MV-4-11 (cell line): ENCODE measurements at places on chromosomes 5 and 9.

DNA sequence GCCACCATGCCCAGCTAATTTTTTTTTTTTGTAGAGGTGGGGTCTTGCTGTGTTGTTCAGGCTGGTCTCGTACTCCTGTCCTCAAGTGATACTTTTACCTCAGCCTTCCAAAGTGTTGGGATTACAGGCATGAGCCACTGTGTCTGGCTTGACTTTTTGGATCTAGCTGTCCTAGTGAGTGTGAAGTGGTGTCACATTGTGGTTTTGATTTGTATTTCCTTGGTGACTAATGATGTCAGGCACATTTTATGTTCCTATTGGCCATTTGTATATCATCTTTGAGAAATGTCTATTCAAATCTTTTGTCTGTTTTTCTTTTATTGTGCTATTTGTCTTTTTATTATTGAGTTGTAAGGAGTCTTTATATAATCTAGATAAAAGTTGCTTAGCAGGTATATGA, 53.5 kb upstream of the MCCC2 start:
- DNase-seq, result peak; percentile 31

DNA sequence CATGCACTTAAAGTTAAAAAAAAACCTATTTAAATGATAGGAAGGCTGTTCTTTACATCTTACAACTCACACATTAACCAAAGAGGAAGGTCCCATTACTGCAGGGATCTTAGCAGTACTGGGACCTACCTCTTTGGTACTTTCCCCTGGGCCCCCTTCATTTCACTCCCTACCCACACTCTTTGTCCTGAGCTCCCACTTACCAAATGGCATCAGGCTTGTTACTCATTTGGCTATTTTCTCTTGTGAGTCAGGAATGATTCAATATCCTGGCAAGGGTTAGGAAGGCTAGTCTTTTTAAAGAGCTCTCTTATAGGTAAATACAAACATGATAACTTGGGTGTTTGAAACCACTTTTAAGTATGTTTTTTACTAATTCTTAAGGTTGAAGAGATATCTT, 117.4 kb upstream of the ELL2 start:
- no peak for DNase-seq

DNA sequence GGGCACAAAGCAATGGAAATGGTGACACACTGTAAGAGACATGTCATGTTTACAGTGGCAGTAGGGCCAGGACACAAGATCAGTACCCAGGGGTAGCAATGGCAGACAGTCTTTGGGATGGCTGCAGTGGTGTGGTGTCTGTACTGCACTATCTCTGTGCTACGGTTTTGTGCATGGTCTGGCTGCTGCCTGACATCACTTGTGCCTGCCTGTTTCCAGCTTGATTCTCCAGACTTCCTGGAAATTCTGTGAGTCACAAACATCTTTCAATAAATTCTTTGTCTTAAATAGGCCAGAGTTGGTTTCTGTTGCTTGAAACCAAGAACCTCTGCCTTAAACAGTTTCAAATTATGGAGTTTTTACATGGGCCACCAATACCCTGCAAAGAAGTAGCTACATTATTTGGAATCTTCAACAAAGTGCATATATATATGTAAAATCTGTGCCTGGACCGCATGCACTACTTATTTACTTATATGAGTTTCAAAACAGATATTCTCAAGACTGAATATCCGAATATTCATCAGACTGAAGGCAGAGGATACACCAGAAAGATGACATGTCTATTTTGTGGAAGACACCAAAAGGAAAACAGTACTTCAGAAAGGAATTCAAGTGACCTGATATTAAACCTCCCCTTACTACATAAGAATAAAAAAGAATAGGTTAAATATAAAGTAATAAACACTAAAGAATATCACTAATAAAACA, 188.1 kb downstream of the RFX3 start:
- DNase-seq, result peak; percentile 2

DNA sequence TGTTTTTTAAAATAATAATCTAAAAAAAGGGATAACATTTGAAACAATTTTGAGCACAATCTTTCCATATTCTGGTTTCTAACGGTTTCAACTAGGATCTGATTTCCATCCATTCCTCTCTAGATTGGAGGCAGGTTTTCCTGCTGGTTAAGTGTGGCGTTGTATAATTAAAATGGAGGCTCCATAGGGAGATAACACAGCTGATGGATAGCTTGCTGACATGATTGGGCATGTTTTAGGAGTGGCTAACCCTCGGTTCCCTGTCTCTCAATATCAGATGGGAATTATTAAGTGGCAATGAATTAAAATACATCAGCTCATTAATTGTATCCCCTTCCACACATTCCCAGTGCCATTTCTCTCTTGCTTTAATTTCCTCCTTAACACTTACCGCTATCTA, 209.0 kb downstream of the ALDH1A1 start:
- DNase-seq, result no peak

GRCh38 chr9:128420651-128421481, at the start of gene CERCAM:
Gene CERCAM, plus strand, starts transcription at chr9:128420857. Its CDS starts 21 bp downstream, at chr9:128420878.
- DNase-seq, result peak; percentile 35

- peak; percentile 66 for DNase-seq
Measured at GRCh38 chr9:36903541-36904435, 130.3 kb downstream of the PAX5 start.

DNA sequence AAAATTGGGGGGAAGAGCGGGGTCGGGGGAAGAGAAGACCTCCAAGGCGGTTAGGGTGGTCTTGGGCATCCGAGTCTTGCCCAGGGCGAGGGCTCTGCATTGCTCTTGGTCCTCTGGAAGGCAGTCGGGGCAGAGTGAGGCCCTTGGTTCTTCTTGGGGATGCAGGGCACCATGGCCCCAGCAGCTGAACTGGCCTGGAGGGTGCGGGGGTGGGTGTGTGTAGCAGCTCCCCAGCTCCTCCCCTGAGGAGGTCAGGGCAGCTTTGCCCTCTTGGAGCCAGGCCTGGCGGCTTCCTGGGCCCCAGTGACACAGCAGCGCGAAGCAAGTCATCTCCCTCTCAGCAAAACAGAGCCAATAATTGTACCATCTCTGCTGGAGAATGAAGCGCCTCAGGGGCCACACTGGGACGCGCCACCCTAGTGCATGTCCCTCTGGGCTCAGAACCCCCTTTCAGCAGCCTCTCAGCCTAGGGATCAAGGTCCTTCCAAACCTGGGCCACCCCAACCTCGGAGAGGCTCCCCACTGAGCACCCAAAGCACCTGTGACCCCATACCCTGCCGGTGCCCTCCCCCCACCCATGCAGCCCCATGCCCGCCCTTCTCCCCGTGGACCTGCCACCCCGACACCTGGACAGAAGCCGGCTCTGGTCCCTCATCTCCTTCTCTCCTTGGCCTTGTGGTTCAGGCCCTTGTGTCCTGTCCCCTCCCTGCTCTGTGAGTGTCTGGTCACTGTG, 10.4 kb upstream of the RXRA start:
- peak; percentile 44 for DNase-seq

GRCh38 chr5:39732166-39732565, 307.4 kb upstream of the DAB2 start:
- DNase-seq, result no peak

- DNase-seq, result no peak
Measured at GRCh38 chr5:128077526-128077925, 6.0 kb upstream of the SLC12A2 start.

GRCh38 chr5:69011910-69012309, 81.9 kb upstream of the SLC30A5 start:
- DNase-seq, result no peak

GRCh38 chr9:95218773-95219172, 98.7 kb downstream of the FANCC start:
- no peak for DNase-seq

GRCh38 chr5:140591747-140592372, 27.2 kb downstream of the SLC35A4 start:
- DNase-seq, result peak; percentile 86

DNA sequence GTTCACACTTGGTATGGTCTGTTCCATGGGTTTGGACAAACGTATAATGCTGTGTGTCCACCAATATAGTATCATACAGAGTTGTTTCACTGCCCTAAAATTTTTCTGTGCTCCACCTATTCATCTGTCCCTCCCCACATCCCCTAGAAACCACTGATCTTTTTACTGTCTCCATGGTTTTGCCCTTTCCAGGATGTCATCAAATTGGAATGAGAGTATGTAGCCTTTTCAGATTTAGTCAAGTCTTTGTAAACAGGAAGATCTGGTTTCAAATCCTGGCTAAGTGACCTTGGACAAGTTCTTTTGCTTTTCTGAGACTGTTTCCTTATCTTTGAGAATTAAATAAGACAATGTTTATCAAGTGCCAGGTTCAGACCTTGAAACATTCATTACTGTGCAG, 13.2 kb upstream of the LVRN start:
- DNase-seq, result no peak

DNA sequence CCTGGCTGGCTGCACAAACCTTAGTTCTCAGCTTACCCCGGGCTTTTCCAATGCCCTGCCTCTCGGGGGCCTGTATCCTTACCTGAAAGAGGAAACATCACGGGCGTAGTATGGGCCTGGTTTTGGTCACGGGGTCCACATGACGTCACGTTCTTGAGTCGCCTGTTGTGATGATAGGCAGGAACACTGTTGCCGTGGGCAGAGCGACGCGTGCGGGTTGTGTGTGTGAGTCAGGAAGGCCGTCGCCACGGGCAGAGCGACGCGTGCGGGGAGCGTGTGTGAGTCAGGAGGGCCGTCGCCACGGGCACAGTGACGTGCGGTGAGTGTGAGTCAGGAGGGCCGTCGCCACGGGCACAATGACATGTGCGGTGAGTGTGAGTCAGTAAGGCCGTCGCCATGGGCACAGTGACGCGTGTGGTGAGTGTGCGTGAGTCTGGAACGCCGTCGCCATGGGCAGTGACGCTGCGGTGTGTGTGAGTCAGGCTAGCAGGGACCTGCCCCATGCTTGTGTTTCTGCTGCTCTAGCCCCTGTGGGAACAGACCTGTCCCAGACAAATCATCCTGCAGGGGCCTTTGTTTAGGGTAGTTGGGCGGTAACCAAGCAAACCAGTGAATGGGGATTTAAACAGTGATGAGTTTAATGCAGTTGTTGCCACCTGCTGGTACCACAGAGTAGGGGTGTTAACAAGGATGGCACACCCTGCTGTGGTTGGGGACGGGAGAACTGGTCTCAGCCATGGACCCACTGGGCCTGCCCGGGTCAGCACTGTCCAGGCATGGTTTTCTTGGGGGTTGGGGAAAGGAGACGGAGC, 19.8 kb downstream of the TRIP13 start:
- DNase-seq, result peak; percentile 39

DNA sequence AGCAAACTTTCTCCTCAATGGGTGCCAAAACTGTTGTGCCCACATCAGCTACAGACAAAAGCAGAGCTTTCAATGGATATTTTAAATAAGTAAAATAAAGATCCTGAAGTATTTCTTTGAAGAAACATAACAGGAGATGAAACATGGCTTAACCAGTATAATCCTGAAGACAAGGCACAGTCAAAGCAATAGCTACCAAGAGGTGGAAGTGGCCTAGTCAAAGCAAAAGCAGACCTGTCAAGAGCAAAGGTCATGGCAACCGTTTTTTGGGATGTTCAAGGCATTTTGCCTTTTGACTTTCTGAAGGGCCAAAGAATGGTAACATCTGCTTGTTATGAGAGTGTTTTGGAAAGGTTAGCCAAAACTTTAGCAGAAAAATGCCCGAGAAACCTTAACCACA, 77.9 kb downstream of the ANXA1 start:
- DNase-seq, result no peak

- peak; percentile 93 for DNase-seq
Measured at GRCh38 chr5:170278611-170279458, 18.7 kb downstream of the LCP2 start.

GRCh38 chr5:80092486-80093107, 57.4 kb downstream of the THBS4 start:
- DNase-seq, result no peak

DNA sequence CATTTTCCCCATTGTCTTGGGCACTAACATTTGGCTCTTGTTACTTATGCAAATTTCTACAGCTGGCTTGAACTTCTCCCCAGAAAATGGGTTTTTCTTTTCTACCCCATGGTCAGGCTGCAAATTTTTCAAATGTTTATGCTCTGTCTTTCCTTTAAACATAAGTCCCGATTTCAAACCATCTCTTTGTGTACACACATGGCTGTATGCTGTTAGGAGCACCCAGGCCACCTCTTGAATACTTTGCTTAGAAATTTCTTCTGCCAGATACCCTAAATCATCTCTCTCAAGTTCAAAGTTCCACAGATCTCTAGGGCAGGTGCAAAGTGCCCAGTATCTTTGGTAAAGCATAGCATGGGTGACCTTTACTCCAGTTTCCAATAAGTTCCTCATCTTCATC, 45.6 kb downstream of the NLN start:
- DNase-seq, result no peak
